ENCODE measurements at places on chromosomes 16 and 17.

GRCh38 chr16:52436339-52437276 lies 110.3 kb downstream of the TOX3 start:
- no peak for DNase-seq

DNA sequence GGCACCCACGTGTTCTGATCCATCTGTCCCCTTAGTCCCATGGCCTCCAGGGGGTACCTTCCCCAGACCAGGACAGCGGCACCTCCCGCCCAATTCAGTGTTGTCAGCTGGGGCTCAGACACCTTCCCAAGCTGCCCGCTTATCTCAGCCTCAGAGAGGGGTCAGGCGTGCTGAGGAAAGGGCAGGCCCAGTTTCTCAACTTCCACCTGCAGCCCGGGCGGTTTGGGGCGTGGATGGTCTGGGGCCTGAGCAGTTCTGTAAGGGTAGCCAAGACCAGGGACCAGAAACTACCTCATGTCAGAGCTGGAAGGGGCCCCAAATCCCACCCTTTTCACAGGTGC lies 5.1 kb downstream of the PLCD3 start:
- no peak for DNase-seq

DNA sequence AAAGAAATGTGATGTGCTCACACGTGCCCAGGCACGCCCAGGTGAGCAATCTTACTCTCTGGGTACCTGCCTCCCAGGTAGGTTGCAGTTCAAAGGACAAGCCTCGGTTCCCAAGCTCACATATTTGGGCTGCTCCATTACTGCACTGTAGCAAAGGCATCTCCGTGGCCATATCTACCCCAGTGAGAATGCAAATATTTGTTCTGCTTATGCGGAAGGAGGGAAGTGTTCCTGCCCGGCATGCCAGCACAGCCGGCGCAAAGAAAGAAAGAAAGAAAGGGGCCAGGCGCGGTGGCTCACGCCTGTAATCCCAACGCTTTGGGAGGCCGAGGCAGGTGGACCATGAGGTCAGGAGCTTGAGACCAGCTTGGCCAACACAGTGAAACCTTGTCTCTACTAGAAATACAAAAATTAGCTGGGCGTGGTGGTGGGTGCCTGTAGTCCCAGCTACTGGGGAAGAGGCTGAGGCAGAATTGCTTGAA lies 30.7 kb downstream of the SLC43A2 start:
- DNase-seq = no peak

DNA sequence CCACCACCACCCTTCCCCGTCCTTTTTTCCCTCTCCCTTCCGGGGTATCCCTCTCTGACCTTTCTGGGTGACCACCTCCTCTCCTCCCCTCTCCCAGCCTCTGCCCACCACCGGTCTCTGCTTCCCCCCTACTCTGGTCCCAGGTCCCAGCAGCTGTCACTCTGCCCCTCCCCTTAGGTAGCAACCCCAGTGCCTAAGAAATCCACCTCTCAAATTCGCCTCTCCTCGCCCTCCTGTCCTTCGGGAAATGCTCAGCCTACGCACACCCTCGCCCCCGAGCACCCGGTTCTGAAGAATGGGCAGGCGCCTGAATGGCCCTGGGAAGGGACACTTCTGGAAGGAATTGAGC lies 775 bp upstream of the SP6 start:
- no peak for DNase-seq

DNA sequence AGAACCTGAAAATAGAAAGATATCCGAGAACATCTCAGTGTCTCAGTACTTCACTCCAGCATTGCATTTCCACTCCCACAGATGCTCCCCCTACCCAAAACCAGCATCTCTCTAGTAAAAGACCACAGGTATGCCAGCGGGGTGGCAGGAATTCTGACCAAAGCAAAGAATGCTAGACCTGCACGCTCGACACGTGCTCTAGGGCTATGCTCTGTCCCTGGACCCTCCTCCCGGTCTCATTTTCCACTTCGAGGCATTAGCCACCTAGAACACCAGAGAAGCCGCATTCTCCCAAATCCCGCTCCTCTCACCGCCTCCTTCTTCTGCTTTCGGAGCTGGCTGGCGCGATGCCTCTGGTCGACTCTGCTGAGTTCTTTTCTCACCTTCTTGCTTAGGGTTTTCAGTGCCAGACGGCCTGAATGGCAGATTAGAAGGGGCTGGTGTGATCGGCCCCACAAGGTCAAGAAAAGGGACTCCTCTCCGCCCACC lies 487 bp downstream of the TSR1 start:
- no peak for DNase-seq

DNA sequence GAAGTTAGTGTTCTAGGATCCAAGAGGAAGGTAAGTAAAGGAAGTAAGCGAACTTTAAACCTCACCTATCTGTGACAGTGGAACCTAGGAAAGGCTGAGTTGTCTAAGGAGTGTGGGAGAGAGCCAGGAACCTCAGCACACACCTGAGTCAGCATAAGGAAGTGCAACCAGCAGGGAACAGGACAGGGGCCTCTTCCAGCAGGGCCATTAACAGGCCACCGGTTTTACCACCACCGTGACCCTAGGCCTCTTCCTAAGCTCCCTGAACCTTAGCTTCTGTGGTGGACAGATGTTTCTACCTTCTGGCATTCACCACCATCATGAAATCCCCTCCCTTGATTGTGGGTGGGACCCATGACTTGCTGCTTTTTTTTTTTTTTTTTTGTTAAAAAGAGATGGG lies 26.7 kb upstream of the GPATCH8 start:
- DNase-seq = no peak

DNA sequence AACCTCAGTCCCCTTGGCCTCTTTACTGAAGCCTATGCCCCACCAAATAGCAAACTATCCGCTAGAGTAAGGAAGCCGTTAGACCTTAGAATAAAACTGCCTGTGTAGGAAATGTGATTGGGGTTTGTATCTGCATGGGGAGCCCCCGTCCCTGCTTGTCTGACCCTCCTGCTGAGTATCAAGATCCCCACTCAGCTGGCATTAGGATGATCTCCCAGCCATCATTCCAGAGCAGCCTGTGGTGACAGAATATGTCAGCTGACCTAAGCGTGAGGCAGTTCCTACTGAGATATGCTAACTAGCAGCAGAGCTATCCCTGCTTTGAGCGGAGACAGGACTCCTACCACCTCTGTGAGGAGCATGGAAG lies 645 bp upstream of the GFOD2 start:
- no peak for DNase-seq
